ENCODE measurements at places on chromosomes 1 and 21. TPM values are rescaled to one million over a fixed set of nuclear protein-coding genes. Genes with fewer than 3 reads are reported as not detected.
A peak's percentile ranks its signal among the peaks of the same experiment; 100 is the strongest.

GRCh38 chr21:27513016-27513415 lies 546.1 kb upstream of the ADAMTS5 start:
- H3K27me3 ChIP-seq, result no peaks in the 10 kb centered on the region
- no peaks in the 10 kb centered on the region for H3K4me1 ChIP-seq
- H3K4me3 ChIP-seq, result no peak overlapping the region
- no peaks in the 10 kb centered on the region for H3K36me3 ChIP-seq

DNA sequence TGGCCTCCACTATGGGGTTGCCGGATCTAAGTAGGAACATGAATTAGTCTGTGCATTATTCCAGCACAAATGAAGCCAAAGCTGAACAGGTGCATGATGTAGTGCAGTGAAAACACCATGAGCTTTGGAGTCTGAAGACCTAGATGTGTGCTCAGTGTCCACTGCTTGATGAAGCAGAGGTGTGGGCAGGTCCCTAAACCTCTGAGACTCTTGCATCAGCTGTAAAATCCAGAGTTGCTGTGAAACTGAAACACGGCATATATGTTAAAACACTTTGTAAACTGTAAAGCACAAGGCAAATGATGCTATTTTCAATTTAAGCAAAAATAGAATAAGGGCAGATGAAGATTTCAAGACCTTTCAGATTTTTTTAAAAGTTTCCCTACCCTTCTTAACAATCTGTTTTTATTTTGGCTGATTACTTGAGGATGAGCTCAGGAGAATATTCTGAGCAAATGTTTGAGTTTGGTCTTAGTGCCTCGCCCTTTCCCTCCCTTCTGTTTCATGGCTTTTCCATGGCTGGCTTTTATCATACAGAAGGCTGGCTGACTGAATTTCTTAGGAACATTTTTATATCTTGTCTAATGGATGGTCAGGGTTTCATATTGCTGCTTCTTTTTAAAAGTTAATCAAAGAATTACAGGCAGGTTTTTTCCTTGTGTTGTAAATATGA lies 221.8 kb downstream of the NTNG1 start:
- peaks cover 3% of the 10 kb centered on the region for H3K27me3 ChIP-seq
- no peak overlapping the region for H3K27ac ChIP-seq
- no peaks in the 10 kb centered on the region for H3K36me3 ChIP-seq
- no peaks in the 10 kb centered on the region for H3K4me1 ChIP-seq
- DNase-seq, result no peak

- no peaks in the 10 kb centered on the region for H3K27me3 ChIP-seq
- no peak for DNase-seq
- H3K4me3 ChIP-seq, result no peak overlapping the region
These were observed 67.3 kb downstream of the VAV3 start for GRCh38 chr1:107897438-107898345.

- peak; percentile 53 for DNase-seq
- no peaks in the 10 kb centered on the region for H3K4me1 ChIP-seq
- H3K4me3 ChIP-seq, result no peak overlapping the region
- H3K36me3 ChIP-seq, result no peaks in the 10 kb centered on the region
- H3K27me3 ChIP-seq, result no peaks in the 10 kb centered on the region
- no peak overlapping the region for H3K27ac ChIP-seq
These were observed 115.3 kb upstream of the FMN2 start for GRCh38 chr1:239976130-239976968.

DNA sequence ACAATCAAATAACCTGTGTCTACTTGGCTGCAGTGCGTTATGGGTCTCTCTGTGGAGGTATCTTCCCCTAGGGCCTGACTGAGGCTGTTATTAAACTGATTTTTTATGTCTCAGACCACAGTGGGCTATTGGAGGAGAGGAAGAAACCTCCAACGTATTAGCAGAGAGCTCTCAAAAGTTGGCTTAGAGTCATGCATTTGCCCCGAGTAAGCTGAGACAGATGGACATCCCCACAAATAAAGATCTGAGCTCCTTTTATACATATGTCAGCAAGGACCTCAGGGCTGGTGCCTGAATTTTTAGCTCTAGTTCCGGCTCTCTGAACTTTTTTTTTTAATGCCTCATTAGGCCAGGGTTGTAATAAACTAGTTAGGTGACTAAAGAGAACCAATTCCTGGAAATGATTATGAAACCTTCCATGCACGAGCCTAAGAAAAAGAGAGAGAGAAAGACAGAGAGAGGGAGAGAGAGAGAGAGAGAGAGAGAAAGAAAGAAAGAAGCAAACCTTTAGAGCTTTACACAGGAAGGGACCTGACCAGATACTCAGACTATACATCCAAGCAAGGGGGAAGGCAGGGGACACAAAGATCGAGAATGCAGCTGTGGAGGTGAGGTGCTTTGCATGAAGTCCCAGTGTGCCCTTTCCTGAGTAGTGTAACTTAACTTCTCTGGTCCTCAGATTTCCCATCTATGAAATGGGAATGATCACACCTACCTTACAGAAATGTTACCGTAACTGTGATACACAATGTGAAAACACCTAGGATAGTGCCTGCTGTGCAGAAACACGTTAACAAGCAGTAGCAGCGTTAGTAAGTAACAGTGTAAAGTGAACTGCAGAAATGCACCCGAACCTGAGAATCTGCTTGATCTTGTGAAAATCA lies 8.4 kb upstream of the PIGR start:
- H3K4me1 ChIP-seq, result peaks cover 18% of the 10 kb centered on the region
- no peak overlapping the region for H3K27ac ChIP-seq
- H3K36me3 ChIP-seq, result no peaks in the 10 kb centered on the region
- H3K4me3 ChIP-seq, result no peak overlapping the region

DNA sequence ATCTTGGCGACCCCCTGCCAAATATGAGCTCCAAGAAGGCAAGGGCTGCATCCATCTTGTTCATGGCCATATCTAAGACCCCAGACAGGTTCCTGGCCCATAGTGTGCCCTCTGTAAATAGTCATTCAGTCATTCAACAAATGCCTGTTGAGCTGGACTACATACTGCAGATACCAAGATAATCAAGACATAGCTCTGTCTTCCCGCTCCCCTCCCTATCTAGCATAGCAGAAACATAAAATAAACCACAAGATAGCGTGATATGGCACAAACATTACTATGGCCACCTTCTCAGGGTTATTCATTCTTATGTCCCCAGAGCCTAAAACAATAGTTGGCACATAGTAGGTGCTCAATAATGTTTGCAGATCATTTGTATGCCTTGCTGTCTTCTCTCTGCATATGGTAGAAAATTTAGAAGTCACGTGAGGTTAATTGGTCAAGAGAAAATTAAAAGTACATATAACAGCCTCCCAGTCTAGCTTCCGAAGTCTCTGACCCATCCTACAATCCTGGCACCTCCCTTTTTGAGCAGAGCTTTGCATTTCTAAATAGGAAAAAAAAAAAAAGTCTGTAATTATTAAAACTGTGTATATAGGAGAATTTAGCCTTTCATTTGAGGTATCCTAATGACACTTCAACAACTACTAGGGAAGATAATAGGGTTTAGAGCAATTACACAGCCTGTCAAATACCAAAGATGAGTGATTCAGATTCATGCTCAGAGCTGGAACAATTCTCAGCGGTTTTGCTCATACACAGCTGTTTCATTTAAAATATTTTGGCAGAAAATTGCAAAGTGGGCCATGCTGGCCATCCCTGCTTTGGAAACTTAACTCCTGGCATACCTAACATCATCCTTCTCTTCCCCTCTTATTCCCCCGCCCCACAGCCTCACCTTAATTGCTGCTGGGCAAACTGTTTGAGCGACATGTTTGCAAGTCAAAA lies 219.0 kb downstream of the KAZN start:
- H3K4me1 ChIP-seq, result no peaks in the 10 kb centered on the region
- DNase-seq, result no peak
- H3K4me3 ChIP-seq, result no peak overlapping the region
- H3K27ac ChIP-seq, result no peak overlapping the region
- no peaks in the 10 kb centered on the region for H3K36me3 ChIP-seq
- peaks cover 2% of the 10 kb centered on the region for H3K27me3 ChIP-seq

GRCh38 chr1:5296557-5297179 lies 642.3 kb downstream of the AJAP1 start:
- H3K27ac ChIP-seq, result no peak overlapping the region
- no peaks in the 10 kb centered on the region for H3K36me3 ChIP-seq
- no peaks in the 10 kb centered on the region for H3K27me3 ChIP-seq

DNA sequence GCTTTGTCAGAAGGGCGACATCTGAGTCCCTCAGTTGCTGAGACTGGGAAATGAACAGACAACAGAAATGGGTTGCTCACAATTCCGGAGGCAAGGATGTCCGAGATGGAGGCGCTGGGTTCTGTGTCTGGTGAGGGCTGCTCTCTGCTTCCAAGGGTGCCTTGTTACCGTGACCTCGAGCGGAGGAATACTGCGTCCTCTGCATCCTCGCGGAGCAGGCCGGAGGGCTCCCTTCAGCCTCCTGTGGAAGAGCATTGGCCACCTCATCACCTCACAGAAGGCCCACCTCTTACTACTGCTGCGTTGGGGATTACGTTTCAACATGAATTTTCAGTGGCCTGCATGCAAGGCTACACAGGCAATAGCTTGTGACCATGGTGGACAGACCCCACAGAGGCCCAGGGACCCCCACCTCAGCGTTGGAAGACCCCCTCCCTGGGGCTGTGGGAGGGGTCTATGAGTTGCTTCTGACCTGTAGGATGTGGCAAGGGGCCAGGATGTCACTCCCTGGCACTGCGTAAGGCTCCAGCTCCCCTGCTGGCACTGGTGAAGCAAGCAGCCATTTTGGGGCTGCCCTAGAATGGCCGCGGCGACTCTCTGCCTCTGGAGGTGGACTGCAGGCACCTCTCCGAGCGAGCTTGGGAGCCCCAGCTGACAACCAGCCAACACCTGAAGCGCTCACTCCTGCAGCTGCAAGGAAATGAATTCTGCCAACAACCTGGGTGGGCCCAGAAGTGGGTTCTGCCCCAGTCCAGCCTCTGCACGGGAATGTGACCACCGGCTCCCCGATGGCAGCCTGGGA lies 36.3 kb upstream of the COL6A1 start:
- H3K36me3 ChIP-seq, result no peaks in the 10 kb centered on the region
- no peak for DNase-seq
- no peak overlapping the region for H3K27ac ChIP-seq
- no peaks in the 10 kb centered on the region for H3K27me3 ChIP-seq

LHX8 gene
- total RNA-seq, result not detected

DNA sequence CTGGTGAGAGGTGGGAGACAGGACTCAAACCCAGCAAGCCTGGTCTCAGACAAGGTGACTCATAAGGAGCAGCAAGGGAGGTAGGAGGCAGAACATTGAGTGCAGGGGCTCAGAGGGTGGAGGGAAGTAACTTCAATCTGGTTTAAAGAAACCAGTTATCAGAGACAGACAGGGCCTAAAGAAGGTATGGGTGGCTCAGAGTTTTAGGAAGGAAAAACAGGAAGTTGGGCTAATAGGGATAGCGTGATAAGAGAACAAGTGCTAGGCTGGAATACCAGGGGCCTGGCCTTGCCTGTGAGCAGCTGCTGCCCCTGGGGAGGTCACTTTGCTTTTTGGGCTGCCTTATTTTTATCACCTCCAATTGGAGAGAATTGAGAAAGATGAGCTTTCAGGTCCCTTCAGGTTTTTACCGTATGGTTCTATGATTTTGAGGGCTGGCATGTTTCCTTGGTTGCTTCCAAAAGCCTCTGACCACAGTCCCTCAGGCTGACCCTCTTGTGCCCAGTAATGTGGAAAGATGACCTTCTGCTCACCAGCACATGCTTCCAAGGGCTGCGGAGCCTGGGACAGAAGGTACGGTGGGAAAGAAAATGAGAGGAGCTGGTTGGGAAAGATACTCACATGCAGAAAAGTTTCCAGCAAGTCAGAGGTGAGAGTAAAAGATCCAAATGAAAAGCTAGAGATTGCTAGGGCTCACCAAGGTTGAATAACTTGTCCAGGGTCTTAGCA lies 77.0 kb downstream of the DDR2 start:
- H3K27ac ChIP-seq, result no peak overlapping the region
- H3K27me3 ChIP-seq, result no peaks in the 10 kb centered on the region
- DNase-seq, result no peak
- H3K4me3 ChIP-seq, result no peak overlapping the region
- H3K4me1 ChIP-seq, result no peaks in the 10 kb centered on the region
- H3K36me3 ChIP-seq, result no peaks in the 10 kb centered on the region

LMOD1 gene
- total RNA-seq, result not detected

OR2AK2 gene
- not detected for total RNA-seq

OR6K3 gene
- not detected for total RNA-seq

MMEL1 gene
- 3.5 TPM for total RNA-seq

DNA sequence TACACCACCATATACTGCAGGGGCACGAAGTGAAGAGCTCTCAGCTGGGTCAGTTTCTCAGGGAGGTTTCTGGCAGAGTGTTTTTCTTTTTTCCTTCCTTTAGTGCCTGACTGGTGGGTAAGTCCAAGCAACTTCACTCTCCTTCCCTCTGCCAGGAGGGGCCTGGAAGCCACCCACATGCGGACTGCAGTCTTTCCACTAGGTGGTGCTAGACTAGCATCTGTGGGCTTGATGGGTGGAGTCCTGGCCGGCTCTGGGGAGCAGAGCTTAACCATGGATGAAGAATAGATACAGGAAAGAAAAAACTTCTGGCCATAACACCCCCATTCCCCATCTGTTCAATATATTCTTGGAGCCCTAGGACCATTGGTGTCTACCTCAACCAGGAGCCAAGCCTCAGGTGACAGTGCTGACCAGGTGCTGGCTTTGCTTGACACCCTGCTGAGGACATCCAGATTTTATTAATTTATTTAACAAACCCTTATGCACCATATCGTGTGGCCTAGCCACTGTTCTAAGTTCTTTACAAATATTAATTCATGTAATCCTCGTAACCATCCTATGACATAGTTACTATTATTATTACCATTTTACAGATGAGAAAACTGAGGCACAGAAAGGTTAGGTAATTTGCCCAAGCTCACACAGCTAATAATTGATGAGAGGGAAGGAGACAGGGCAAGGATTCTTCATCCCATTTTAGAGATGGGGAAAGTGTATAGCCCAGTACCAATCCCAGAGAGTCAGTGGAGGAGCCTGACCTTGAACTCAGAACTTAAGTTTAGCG lies 126.7 kb upstream of the CSF3R start:
- no peak overlapping the region for H3K27ac ChIP-seq
- peak; percentile 57 for DNase-seq
- H3K36me3 ChIP-seq, result no peaks in the 10 kb centered on the region
- no peak overlapping the region for H3K4me3 ChIP-seq

VSIG8 gene
- not detected for total RNA-seq
